Cardiac septum (tissue), 1 donor: ENCODE measurements at places on chromosomes 7 and 10. TPM values are rescaled to one million over a fixed set of nuclear protein-coding genes. Genes with fewer than 3 reads are reported as not detected.

GRCh38 chr7:127417346-127417745 lies 24.8 kb upstream of the ZNF800 start:
- no peak for DNase-seq

- DNase-seq, result no peak
These were observed 14.7 kb downstream of the KCNMA1 start for GRCh38 chr10:77622889-77623291.

LRRC18 gene
- total RNA-seq, result not detected

GHRHR gene
- total RNA-seq, result not detected

DNA sequence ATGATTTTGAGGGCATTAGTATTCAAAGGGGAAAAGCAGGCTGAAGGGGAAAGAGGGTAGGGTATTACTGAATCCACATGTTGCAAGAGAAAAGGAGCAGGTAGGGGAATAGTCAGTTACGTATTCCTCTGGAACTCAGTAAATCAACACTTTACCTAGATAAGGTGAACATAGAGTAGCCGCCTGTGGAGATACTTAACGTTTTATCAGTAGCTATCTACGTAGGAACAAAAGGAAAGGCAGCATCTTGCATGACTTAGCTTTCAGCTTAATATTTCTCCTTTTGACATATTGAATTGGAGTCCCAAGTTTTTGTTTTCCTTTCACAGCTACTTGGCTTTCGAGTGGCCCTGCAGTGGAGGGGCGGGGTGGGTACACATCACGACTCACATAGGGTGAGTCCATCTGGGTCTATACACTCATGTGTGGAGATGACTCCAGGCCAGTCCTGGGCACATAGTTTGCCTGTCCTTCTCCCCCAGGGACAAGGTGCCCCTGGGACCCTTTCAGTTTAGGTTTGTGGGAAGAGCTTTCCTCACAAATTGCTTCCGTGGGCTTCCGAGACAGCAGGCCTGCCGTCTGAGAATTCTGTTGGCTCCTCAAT lies 48.1 kb downstream of the CCNY start:
- no peak for DNase-seq

PITX3 gene
- 0.51 TPM for total RNA-seq

- no peak for DNase-seq
These were observed 150.9 kb upstream of the UNC5B start for GRCh38 chr10:71061472-71061871.

GRCh38 chr7:128310499-128310898 lies 33.2 kb downstream of the RBM28 start:
- no peak for DNase-seq

GRCh38 chr10:78752708-78753107 lies 316.1 kb upstream of the ZMIZ1 start:
- DNase-seq, result no peak

GRCh38 chr7:133859871-133860450 lies 267.2 kb upstream of the LRGUK start:
- no peak for DNase-seq

- no peak for DNase-seq
These were observed 31.4 kb upstream of the NPVF start for GRCh38 chr7:25259487-25260243.

- no peak for DNase-seq
These were observed 35.2 kb downstream of the EEPD1 start for GRCh38 chr7:36188266-36188665.

CCDC6 gene
- 20.0 TPM for total RNA-seq

GRCh38 chr7:55020466-55020871 lies 1.7 kb downstream of the EGFR start:
- DNase-seq, result no peak

DNA sequence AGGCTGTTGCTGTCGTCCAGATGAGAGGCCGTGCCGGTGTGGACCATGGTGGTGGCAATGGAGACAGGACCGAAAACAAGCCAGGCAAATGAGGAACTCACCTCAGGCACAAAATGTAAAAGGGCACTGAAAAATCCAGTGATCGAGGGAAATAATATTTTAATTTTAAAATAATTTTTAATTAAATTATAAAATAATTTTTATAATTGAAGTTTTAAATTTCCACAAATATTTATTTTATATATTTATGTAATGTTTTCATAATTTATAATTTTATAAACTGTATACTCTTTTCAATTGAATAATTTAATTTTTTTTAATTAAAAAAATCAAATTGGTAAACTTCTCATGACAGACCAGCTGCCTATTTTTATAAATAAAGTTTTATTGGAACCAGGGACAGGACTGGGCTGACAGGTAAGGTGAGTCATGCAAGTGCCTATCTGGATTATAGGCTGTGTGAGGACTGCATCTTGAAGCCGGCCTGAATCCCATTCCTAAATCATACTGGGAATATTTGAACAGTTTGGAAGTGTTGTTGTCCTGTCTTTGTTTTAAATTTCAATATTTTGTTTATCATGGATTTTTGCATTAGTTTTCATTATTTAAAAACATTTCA lies 15.6 kb downstream of the ACSM6 start:
- DNase-seq, result no peak
